Stimulated activated CD8-positive, alpha-beta memory T cell treated with anti-CD3 and anti-CD28 coated beads, Interleukin-2, amount 100 ng/mL, for 48 hours (primary cell): ENCODE measurements at places on chromosomes 3 and 15.

GRCh38 chr3:169264711-169265110 lies 398.8 kb downstream of the MECOM start:
- DNase-seq, result no peak

GRCh38 chr3:128409624-128410581 lies 56.8 kb downstream of the DNAJB8 start:
- DNase-seq, result no peak

DNA sequence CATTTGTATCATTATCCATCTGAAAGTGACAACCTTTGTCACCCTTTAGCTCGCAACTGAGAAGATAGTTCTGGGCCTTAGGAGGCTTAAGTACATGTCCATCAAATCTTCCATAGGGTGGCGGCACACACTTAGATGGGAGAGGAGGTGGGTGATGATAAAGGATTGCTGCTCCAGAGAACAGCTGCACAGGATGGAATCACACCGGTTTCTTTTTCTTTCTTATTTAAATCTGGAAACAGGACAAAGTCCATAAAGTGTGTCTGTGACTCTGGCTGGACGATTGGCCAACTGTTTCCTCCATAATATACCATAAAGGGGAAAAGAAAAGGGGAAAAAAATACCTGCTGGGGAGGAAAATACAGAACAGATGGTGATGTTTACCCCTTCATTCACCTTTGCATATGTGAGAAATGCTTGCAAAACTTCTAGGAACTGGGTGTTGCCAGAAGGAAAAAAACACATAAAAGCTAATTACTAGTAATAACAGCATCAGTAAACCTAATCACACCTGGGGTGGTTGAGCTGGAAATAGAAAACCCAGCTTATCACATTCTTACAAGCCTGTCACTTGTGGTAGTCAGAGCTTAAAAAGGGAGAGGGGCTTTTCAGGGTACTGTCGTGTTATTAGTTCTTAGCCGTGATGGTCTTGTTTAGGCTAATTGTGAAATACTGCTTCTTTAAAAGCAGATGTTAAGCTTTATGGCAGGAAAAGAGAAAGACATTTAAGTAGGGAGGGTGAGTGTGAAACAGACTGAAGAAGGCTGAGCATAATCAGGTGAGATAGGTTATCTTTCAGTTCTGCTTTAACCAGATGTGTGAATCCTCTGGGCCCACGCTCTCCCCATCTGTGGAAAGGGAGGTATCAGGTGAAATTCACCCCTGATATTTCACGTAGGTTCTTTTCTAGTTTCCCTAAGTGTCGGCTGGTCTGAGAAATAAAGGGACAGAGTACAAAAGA lies 16.7 kb downstream of the C2CD4A start:
- no peak for DNase-seq

GRCh38 chr3:62602129-62602770 lies 228.9 kb upstream of the FEZF2 start:
- DNase-seq, result no peak

- no peak for DNase-seq
Measured at GRCh38 chr3:183946037-183946436, 61.4 kb upstream of the PARL start.

DNA sequence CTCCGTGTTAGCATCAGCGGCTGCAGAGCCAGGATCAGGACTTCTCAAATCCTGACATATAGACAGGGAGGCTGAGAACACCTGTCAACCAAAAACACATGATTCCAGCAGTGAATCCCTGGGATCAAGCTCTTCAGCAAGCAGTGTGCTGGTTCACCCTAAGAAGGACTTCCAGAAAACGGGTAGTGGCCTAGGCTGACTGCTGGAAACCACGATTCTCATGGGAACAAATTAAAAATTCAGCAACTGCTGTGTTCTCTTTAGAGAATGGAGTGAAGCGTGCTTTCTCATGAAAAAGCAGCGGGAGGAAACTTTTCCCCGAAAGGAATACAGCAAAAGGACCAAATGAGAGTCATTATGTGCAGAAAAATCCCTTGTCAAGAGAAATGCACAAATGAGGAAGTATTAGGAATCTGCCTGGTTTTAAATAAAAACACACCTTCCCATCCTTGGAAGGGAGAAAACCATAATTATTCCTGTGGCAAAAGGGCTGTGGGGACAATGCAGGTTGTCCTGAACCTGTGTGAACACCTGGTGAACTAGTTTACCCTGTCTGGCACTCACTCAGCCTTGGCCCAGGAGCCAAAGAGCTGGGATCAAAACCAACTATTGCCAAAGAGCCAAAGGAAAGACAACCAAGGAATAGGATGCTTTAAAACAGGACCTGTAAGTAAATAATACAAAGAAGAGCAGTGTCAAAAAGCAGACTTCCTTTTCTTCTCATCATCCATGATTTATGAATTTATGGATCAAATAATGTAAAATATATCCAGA lies 13.4 kb downstream of the IL12A start:
- DNase-seq, result no peak

DNA sequence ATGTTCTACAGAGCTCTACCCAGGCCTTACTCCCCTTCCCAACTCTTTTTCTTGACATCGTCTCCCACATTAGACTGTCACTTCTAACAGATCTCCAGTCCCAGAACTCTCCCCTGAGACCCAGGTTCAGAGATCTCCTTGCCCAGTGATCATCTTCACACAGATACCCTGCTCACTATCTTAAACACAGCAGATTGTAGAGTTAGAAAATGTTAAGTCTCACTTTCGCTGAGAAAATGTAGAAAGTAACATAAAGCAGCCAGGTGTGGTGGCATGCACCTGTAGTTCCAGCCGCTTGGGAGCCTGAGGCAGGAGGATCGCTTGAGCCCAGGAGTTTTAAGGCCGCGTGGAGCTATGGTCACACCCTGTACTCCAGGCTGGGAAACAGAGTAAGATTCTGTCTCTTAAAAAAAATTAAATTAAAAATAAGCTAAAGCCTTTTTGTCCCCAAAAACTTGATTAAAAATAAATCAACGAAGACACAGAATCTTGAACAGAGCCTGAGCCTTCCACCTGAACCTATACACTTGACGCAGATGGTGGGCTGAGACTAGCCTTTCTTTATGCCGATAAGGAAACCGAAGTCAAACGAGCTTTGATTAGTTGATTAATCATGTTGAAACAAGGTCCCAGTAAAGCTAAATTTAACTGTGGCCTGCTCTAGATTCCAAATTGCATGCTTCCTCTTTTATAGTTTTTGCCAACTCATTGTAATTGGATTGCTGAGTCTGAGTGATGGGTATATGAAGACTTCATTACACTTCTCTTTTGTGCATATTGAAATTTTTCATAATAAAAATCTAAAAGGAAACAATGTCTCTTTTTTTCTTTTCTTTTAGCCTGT lies 31.3 kb upstream of the BLM start:
- no peak for DNase-seq

- DNase-seq, result no peak
Measured at GRCh38 chr3:3683261-3683660, 116.0 kb upstream of the LRRN1 start.

DNA sequence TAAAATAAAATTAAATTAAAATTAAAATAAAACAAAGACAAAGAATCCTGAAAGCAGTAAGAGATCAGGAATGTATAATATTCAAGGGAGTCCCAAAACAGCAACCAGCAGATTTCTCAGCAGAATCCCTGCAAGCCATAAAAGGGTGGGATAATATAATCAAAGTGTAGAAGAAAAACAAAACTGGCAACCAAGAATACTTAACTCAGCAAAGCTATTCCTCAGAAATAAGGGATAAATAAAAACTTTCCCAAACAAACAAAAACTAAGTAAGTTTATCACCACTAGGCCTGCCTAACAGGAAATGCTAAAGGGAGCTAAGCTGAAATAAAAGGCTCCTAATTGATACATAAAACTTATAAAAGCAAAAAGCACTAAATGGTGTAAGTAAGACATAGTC lies 29.8 kb downstream of the THBS1 start:
- no peak for DNase-seq

DNA sequence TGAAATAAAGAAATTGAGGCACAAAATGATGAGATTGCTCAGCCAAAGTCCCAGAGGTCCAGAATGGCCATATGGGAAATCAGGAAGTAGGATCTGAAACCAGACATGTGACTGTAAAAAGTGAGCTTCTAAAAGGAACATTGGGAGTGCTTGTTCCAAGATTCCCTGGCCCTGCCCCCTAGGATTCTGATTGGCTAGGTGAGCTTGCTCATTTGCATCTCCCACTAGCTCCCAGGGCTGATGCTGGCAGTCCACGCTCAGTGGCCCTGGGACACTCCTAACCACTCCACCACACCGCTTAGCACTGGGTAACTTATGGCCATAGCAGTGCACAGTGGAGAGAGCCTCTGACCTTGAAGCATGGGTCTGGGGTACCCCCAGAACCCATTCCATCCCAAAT lies 326.7 kb downstream of the NTRK3 start:
- DNase-seq, result no peak

DNA sequence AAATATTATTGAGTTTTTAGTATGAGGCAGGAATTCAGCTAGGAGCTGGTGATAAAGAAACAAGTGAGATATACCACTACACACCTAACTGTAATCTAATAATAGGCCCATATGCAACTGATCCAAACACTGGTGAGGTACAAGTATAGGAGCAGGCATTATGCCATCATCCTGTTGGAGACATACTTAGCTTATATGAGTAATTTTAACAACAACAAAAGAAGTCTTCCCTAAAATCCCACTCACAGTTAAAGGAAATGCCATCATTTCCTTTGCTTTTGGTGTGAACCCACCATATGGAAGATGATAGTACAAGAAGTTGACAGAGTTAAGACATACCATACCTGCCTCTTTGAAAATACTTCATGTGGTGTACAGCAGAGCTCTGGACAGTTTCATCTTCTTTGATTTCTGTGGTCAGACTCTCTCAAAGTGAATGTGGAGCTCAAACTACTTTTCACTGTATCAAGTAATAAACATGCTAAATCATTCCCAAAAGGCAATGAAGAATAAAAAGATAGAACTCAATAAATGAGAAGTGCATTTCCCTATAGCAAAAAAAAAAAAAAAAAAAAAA lies 85.5 kb downstream of the CD200R1L start:
- DNase-seq, result no peak

DNA sequence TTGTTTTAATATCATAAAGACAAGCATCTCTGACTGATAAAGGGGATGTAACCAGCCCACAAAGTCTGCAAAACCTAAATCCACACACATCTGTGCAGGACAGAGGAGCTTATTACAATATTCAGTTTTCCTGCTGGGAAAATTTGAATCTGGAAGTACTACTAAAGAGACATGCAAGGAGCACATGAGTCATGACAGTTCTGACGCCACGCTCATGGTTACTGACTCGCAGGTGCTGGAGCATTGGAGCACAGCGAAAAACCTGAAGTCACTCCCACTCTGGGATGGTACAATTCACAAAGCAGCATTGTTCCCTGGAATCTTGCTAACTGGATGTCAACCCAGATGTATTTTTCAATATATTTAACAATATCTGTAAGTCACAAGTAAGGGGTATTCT lies 7.6 kb upstream of the ISL2 start:
- DNase-seq, result no peak

DNA sequence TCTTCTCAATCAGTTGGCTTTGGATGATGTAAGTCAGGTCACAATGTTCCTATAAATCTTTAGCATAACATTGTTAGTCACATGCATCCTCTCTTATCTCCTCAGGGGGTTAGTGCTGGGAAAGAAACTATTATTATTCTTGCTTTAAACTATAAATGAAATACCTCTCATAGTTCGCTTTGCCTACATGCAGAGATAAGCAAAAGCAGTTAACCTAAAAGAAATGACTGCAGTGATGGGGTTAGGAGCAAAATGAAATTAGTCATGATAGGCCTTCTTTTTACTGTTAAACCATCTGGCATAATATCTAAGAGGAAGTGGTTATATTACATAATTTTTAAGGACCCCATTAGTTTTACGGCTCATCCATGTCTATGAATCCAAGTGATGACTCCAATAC lies 91.7 kb upstream of the IGSF10 start:
- no peak for DNase-seq

DNA sequence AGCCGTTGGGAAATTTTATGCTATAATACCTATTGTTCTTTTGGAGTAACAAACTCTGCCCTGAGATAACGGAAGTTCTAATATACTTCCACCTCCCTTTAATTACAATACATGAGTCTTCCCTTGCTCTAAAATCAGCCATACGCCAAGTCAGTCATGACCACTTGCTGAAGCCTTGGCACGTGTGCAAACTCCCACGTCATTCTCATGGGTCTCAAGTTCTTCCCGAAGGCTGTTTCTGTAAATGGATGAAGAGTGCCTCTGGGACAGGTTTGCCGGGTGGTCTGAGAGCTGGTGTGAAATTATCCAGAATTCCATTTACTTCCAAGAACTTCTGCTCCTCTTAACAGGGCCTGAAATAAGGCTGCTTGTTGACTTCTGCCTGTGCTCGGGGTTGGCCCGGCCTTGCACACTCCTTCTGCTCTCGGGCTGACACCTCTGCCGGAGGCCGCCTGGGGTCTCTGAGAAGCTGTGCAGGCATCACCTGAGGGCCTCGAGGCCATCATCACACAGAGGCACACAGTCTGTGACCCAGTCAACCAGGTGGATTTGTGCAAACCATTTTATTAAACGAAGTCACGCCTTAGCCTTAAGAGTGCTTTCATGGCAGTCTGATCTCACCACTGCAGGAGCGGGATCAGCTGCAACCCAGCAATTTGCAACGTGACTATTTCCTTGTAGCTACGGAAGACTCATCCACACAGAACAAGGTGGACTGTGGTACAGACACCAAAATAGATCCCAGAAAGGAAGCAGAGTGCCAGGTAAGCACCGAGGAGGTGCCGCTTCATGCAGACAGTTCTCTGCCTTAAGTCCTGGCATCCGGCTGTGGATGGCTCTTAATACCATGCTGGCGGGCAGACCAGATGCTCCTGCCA lies 120.1 kb downstream of the ADAMTS17 start:
- no peak for DNase-seq
